ENCODE measurements at places on chromosomes 6 and 20. TPM values are rescaled to one million over a fixed set of nuclear protein-coding genes. Genes with fewer than 3 reads are reported as not detected.

- DNase-seq, result peak; percentile 49
Measured at GRCh38 chr20:20711413-20711812, 1.0 kb downstream of the RALGAPA2 start.

DNA sequence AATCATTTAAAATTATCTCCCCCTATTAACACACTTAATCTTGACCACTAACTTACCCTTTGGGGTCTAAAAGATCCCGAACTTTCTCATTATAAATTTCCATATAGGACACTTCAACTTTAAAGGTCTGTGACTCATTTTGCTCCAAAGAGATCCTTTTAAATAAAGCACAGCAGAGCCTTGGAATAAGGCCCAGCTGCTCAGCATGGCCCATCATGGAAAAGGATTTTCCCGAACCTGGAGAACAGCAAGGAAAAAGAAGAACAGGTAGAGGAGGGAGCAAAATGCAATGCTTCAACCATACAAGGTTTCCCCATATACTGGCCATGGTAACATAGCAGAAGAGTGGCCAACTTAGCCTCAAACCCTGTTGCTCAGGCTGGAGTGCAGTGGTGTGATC lies 132.1 kb downstream of the KIF13A start:
- no peak for DNase-seq

- DNase-seq, result no peak
Measured at GRCh38 chr6:14912226-14912625, 333.6 kb upstream of the JARID2 start.

- no peak for DNase-seq
Measured at GRCh38 chr6:53058388-53059195, 6.6 kb upstream of the FBXO9 start.

DNA sequence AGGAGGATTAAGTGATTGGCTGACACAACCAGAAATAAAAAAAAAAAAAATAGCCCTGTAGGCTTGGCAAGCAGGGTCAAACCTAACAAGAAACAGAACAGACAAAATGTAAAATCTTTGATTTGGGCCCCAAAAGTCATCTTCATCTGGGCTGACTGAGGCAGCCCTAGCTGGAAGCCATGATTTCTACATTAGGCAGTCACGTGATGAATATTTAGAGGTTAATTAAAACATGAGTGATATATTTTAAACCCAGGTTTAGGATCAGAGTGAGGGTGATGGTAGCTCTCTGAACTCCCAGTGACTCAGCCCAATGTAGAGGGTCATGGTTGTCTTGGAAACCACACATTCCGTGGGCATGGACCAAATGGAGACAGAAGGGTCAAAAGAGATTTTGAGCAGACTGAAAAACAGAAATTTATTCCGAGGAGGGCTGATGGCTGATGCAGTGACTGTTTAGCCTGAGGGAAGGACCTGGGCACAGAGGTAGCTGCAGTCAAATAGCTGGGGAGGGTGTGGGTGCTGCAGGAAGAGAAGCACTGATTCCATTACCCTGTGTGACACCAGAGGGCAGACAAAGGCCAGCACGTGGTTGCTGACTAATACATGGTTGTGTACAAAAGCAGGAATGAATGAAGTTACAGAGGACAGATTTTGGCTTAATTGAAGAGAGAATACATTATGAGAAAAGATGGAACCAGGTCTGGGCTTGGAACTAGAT lies 573.1 kb upstream of the CHD6 start:
- no peak for DNase-seq

GRCh38 chr20:36399147-36399968 lies 93.2 kb downstream of the DLGAP4 start:
- DNase-seq, result no peak

GRCh38 chr6:15874821-15875220 lies 212.0 kb upstream of the DTNBP1 start:
- no peak for DNase-seq

DNA sequence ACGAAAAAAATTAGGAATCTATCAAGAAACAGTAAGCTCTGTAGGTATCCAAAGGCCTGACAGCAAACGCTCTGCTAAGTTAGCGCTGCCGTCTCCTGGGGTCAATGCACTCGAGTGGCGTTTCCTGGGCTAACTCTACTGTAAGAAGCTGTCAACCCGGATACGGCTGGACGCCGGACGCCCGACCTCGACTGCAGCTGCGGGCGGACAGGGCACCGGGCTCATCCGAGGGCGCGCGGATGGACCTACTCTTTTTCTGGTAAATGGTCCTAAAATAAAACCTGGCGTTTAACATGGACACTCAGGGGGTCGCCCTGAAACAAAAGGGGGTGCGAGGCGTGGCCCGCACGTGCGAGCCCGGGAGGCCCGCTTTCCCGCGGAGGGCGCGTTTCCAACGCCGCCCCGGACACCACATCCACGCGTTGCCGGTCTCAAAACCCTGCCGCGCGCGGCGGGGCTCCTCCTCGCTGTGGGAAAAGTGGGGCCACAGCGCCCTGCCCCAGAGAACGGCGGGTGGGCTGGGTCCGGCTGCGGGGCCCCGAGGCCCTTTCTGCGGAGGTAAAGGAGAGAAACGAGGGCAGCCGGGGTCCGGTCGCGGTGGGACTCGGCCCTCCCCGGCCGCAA lies 537 bp downstream of the TCP1 start:
- DNase-seq, result peak; percentile 61

- no peak for DNase-seq
Measured at GRCh38 chr6:8879334-8879733, 444.0 kb upstream of the SLC35B3 start.

- no peak for DNase-seq
Measured at GRCh38 chr6:127471379-127472255, 12.4 kb upstream of the KIAA0408 start.

GRCh38 chr6:143601504-143601903 lies 76.3 kb upstream of the PHACTR2 start:
- DNase-seq, result no peak

DNA sequence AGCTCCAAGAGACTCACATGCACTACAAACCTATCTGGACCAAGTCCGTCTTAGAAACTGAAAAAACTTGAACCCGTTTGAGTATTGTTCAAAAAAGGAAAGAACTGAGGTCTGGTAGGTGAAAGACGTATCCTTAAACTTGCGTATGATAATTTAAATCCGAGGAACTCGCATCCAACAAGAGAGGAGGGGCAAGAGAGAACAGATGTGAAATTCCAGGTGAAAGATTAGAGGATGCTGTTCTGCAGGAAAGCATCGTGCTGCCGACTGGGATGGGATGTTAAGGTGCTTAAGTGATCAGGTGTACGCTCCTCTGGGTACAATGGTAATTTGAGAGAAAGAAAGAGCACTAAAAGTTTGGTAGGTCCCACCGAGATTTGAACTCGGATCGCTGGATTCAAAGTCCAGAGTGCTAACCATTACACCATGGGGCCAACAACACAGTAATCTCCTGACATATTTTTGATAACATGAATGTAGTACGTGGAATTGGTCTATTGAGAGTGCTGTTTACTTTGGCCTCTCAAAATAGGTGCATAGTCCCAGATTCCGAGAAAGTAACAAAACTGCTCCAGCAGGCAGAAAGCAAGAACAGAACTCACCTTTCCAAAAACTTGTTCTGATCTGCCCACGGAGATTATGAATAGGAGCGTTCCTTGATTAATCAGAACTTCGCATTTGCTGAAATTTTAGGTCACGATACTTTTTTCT lies 53.5 kb upstream of the BTN3A2 start:
- no peak for DNase-seq

DNA sequence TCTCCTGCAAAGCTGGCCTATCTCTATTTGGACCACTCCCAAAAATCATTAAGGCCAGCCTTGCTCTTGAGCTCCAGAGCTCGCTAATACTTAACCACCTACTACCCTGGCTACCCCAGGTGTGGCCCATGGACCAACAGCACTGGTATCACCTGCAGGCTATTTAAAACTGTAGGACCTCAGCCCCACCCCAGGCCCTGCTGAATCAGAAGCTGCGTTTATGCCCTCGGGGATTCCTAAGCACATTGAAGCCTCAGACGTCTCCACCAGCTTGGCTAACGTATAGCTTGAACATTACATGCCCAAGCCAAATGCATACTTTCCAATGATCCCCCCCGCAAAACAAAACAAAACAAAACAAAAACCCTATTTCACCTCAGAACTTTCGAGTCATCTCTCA lies 19.7 kb upstream of the SPAG4 start:
- no peak for DNase-seq

DNA sequence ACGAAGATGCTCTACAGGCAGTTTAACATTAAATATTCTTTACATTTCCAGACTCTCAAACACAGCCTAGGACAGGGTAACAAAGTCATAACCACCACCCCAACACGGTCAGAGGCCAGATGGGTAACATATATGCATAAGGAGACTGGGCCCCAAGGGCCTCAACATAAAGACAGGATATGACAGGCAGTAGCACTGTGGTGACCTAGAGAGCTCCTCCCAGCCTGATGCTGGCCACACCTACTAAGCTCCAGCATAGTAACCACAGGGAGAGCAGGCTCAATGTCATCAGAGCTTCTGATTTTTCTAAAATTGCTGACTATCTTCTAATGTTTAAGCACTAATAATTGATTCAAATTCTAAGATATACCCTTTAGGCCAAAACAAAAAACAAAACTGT lies 21.7 kb downstream of the SMLR1 start:
- no peak for DNase-seq

DNA sequence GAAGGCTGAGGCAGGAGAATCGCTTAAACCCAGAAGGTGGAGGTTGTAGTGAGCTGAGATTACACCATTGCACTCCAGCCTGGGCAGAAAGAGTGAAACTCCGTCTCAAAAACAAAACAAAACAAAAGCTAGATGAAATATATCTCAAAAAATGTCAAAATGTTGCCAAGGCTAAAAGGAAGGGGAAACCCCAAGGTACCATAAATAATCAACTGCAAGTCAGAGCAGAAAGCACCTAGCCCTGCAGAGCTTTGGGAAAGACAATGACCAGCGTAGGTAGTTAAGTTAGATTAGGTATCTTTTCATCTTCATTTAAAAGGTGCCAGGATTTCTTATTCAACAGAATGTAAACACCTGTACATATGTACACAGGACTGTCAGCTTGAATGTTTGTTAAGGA lies 33.0 kb downstream of the AKIRIN2 start:
- DNase-seq, result no peak

DNA sequence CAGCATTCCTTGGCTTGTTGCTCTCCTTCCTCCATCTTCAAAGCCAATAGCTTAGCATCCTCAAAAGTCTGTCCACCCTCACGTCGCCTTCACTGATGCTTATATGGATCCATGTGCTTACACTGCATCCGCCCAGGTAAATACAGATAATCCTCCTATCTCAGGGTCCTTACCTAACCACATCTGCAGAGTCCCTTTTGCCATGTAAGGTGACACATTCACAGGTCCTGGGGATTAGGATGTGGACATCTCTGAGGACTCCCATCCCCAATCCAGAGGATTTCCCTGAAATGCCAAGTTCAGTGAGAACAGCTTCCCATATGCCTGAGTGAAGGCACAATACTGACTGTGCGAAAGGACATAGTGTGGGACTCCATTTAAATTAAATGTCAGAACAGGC lies 25.4 kb downstream of the FKBP1A start:
- DNase-seq, result no peak

- peak; percentile 69 for DNase-seq
Measured at GRCh38 chr20:62119591-62120364, 2.5 kb upstream of the LSM14B start.

DNA sequence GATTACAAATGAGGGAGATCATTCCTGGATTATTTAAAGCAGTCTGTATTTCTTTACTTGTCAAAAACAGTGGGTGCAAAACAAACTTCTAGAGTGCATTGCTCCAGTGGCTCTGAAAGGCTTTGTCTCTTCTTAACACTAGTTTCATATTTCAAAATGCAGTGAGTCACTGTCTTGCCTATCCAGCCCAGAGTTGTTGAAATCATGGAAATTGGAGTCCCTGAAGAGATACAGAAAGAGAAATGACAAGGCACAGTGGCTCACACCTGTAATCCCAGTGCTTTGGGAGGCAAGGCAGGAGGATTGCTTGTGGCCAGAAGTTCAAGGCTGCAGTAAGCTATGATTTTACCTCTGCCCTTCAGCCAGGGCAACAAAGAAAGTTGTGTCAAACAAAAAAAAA lies 11.3 kb downstream of the SLC2A12 start:
- DNase-seq, result no peak

- no peak for DNase-seq
Measured at GRCh38 chr20:34791289-34792020, 34.0 kb downstream of the NCOA6 start.

- no peak for DNase-seq
Measured at GRCh38 chr20:32650401-32650944, 23.3 kb downstream of the C20orf203 start.

- DNase-seq, result peak; percentile 10
Measured at GRCh38 chr20:46990017-46990595, 95.5 kb downstream of the EYA2 start.

Gene BPIFA1
- total RNA-seq, result not detected

Gene DDX43
- 0.22 TPM for total RNA-seq

Gene MROH8
- 1.9 TPM for total RNA-seq

Gene RIPPLY2
- 0.22 TPM for total RNA-seq

Gene SYNDIG1
- total RNA-seq, result 0.12 TPM

Gene RNF39
- 0.58 TPM for total RNA-seq

Gene LHFPL5
- not detected for total RNA-seq

All from left colon (tissue), 2 donors.